ENCODE measurements at places on chromosomes 1 and 21.

GRCh38 chr21:40179166-40179565, 311.9 kb downstream of the PCP4 start:
- no peak for DNase-seq

GRCh38 chr1:217067642-217068041, 344.4 kb upstream of the ESRRG start:
- no peak for DNase-seq

GRCh38 chr21:44415073-44416025, 40.0 kb upstream of the LRRC3 start:
- no peak for DNase-seq

- DNase-seq: no peak
Observed at GRCh38 chr1:978069-978834, 3.6 kb downstream of the PERM1 start.

DNA sequence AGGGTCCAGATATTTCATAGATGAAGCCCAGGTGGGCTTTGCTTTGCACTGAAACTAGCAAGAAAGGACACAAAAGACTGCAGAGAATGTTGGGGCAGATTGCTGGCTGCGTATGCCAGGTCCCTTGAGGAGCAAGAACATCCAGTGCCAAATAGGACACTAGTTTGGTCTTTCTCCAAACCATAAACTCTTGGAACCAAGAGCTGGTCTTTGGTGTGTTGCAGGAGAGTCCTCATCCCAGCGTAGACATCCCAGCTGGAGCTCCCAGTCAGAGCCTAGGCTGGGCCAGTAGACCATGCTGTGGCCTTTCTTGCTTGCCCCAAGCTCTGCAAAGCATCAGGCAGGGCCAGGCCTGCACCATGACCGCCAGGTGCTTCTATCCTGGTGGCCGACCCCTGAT, 87.5 kb downstream of the ATP5PO start:
- no peak for DNase-seq

GRCh38 chr1:204465546-204466415, 28.8 kb downstream of the PIK3C2B start:
- peak; percentile 53 for DNase-seq

DNA sequence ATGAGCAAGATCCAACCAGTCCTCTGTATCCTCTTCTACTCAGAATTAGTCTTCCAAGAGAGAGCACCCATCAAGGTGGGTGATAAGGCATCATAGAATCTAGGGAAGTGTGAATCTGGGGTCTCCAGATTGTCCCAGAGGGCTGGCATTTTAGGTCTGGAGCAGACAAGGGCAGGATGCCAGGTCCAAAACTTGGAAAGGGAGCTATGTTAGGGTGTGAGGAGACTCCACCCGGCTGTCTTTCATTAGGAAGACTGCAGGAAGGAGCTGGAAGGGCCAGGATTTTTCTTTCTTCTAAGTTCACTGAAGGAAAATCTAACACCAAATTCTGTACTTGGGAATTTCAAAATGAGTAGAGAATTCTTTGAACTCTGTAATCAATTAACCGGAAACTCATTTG, 86.1 kb upstream of the BMP8A start:
- DNase-seq: no peak

GRCh38 chr1:42163114-42163513, 1.4 kb downstream of the GUCA2A start:
- DNase-seq: peak; percentile 18

GRCh38 chr1:115340879-115341278, 2.8 kb upstream of the NGF start:
- DNase-seq: no peak

- no peak for DNase-seq
Observed at GRCh38 chr21:39641827-39642450, 29.2 kb downstream of the B3GALT5 start.

DNA sequence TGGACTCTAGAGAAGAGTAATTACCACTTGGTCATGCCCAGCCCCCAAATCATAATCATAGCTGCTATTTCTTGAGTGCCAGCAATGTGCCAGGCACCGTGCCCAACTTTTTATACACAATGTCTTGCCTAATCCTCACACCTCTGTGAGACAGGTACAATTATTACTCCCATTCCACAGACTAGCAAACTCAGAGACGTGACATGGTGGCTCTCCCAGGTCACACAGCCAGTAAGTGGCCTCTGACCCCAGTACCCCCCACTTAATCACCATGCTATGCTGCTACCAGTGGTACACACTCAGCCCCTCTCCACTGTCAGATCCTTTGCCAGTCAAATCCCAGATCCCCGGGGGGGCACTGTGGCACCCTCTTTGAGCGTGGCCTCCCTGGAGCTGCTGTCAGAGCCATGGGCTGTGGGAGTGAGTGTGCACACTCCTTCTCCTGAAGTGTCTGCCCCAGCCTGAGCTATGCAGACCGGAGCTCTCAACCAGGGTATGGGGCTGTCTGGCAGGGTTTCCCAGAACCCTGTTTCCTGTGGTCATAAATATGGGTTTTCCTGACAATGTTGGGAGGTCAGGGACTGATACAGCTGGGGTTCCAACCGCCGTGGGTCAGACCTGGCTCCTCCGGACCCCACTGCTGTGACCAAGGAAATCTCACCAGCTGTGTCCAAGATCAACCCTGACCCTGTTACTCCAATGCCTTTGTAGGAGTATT, 51.8 kb downstream of the LACTBL1 start:
- peak; percentile 53 for DNase-seq

DNA sequence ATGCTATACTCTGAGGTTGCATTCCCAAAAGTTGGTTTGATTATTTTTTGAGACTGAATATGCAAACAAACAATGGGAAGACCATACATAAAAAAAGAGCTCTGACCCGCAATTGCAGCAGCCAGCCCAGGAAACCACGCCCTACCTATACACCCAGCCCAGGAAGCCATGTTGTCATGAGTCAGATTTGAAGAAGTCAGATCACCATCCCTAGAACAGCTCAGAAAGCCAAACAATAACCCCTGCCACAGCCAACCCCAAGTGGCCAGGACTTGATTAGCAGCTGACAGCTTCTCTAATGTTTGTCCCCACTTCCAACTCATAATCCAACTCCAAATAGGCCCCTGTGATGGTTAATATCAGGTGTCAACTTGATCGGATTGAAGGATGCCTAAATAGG, 621.9 kb downstream of the NPHP4 start:
- DNase-seq: no peak

DNA sequence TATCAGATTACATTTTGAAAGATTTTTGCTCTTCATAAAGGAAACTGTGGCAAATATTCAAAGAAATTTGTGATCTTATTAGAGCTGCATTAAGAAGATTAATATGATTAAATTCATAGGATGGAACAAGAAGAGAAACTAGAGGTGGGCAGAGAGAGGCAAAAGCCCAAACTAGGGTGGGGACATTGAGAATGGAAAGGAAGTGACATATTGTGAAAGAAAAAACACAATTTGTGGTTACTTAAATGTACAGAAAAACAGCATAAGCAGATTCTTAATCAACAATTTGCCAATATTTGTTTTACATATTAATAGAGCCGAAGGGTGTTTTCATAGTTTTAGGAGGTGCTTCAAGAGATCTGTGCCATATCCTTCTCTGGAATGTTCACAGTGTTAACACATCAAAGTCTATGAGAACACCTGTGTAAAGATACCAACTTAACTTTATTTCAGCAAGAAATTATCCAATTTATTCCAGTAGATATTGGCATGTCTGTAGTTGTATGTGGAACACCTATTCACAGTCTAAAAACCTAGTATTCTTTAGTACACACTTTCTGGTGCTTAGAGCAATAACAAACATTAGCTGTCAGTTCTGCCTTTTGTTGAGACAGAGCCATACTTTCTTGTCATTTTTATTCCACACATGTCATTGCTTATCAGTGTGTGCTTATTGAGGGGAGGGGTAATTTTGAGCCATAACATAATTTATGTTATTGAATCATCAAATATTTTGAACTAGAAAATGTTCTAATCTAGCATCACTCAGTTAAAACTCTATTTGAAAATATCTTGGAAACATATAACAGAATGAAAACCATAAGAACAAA, 401.5 kb downstream of the PTPRC start:
- DNase-seq: no peak
